ENCODE measurements at places on chromosomes 4 and X.

- no peak for DNase-seq
Observed at GRCh38 chrX:152993933-152994332, at the start of gene PNMA5. TSS of gene PNMA5 (minus strand) at chrX:152994116. CDS start at chrX:152991598, 2,518 bp downstream.

GRCh38 chrX:136192839-136193414, 45.6 kb downstream of the FHL1 start:
- no peak for DNase-seq

- no peak for DNase-seq
Observed at GRCh38 chr4:106773076-106773905, 262.8 kb downstream of the DKK2 start.

DNA sequence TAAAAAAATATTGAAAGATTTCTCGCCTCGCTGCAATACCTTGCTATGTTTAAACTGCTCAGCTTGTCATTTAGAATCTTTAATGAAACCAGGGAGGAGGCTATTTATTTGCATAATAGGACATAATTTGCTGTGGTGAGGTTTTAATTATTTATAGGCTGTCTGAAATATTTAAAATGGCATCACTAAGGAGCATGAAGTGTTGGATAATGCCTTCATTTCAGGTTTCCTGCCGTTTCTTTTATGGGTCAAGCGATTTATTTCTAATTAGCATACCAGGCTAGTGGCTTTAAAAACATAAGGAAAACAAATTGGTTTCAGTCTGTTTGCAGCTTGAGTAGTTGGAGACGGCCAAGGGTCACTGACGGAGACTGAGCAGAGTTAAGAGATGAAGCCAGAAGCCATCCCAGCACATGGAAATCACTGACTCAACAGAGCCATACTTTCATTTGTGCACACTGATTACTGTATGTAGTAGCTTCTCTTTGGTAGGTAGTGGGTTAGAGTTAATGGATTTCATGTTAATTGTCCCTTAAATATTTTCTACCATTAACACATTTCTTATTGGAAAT, 1962.4 kb upstream of the TENM3 start:
- DNase-seq: no peak

- no peak for DNase-seq
Observed at GRCh38 chrX:28979877-28980276, 392.6 kb downstream of the IL1RAPL1 start.

DNA sequence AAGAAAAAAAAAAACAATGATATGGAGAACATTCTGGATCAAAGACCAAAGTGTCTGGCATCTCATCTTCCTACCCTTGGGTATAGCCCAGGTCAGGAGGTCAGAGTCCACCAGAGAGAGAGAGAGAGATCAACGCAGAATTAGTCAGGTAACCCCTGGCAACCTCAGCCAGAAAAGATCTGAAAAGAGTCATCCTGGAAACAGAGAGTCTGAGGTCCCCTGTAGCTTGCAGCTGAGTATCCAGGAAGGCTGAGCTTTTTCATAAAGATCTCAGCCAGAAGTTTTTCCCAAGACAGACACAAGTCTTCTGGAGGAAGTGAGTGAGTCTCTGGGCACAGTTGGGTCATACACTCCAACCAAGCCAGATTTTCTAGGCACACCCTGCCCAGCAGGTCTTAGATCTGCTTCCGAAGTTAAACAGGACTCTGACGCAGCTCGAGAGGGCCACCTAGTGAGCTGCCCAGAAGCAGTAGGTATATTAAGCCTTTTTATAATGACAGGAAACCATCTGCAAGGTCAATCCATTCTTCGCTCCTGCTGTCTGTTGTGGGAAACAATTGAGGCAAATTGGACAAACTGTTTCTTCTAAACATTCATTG, 35.7 kb downstream of the ACE2 start:
- peak; percentile 86 for DNase-seq

- no peak for DNase-seq
Observed at GRCh38 chr4:6742989-6743388, 27.0 kb downstream of the BLOC1S4 start.

GRCh38 chr4:48653217-48654014, 126.7 kb downstream of the FRYL start:
- peak; percentile 66 for DNase-seq

- no peak for DNase-seq
Observed at GRCh38 chr4:69822198-69822597, 37.7 kb downstream of the SULT1E1 start.

- peak; percentile 75 for DNase-seq
Observed at GRCh38 chr4:6333301-6334202, 63.9 kb downstream of the WFS1 start.

GRCh38 chrX:155313766-155314165, 20.6 kb downstream of the CLIC2 start:
- DNase-seq: peak; percentile 70

DNA sequence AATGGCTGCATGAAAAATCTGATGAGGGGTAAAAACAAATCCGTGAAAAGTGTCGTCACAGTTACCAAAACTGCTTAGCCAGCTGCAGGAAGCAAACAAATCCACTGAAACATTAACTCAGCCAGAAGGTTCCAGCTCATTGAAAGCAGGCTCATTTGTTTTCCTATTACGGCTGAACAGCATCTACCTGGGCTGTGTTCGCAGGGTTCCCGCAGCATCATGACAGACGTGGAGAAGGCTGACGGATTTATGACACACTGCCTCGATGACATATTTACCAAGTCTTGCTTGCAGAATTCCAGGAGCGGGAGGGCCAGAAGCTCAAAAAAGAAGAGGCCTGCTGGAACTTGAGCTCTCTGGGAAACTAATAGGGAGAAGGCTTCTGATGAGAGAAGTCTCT, 781.1 kb downstream of the RAB28 start:
- no peak for DNase-seq

DNA sequence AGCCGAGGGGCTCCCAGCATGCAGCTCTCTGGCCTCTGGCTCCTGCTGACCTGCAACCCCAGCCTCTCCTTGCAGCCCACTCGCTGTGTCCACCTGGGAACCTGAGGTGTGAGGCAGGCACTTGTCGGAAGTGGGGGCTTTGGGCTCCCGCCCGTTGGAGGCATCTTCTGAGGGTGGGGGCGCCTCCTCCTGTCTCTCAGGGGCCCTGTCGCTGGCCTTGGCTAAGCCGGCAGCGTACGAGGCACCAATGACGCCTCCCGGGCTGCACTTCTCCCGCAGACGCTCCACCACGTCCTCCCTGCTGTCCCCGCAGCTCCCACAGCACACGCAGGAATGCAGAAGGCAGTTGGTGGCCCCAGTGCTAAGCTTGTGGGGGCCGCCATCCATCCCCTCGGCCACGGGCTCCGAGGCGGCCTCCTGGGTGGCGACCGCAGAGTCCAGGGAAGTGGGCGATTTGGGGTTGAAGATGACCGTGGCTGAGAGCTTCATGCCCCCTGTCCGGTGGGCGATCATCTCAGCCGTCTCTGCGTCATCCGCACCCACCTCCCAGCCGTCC, 42.5 kb upstream of the MXD4 start:
- DNase-seq: no peak

DNA sequence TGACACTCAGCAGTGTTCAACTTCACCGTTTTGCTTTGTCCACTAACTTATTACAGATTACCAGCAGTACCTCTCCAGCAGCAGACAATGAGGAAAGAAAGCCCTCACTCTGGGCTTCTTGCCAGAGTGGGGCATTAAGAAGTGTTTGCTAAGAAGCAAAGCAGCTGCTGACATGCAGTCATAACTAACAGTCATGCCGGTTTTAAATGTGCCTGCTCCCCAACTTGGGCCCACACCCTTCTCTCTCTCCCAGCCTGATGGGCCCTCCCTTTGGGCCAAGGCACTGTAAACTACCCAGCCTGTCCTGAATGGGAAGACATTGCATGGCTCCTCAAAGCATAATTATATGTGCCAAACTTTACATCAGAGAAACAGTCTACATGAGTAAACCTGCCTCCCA, 54.6 kb upstream of the HHIP start:
- DNase-seq: no peak

- DNase-seq: peak; percentile 78
Observed at GRCh38 chr4:108861334-108861733, 98.5 kb upstream of the ETNPPL start.

DNA sequence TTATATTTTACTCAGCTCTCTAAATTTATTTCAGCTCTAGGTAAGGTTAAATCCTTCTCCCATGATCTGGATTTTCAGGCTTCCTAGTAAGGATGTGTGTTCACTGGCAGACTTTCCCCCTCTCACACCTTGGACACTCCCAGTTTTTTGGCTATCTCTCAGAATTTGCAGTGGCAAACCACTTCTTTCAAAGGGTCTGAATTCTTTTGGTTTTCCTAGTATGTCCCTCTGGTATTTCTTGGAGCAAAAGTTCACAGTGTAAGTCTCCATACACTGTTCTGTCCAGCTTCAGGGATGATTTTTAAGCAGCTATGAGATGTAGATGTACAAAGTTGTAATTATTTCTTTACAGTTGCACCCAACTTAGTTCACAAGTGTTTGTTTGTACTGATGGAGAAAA, 653.8 kb upstream of the GALNT7 start:
- no peak for DNase-seq

GRCh38 chr4:85955620-85956292, 404.1 kb downstream of the MAPK10 start:
- no peak for DNase-seq

DNA sequence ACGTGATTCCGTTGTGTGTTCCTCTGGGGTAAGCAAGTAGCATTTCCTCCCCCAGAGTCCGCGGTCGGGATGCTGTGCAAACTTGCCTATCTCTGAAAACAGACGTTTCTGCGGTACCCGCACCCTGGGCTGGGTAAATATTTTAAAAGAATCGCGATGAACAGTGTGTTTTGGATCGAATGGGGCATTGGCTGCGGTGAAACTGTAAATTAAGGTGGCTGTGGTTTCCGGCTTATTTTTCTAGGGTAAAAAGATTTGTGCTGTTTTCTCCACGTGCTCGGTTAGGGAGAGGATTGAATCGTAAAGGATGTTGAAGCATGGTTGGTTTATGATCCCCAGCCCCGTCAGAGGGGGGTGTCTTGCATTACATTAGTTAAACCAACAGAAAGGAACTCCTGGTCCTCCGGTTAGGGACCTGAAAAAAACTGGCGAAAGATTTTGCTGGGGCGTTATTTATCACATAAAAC, 1.2 kb downstream of the HHIP start:
- peak; percentile 66 for DNase-seq

- no peak for DNase-seq
Observed at GRCh38 chrX:10656214-10656613, 35.8 kb upstream of the MID1 start.

- no peak for DNase-seq
Observed at GRCh38 chr4:151862766-151863165, 102.0 kb upstream of the GATB start.

DNA sequence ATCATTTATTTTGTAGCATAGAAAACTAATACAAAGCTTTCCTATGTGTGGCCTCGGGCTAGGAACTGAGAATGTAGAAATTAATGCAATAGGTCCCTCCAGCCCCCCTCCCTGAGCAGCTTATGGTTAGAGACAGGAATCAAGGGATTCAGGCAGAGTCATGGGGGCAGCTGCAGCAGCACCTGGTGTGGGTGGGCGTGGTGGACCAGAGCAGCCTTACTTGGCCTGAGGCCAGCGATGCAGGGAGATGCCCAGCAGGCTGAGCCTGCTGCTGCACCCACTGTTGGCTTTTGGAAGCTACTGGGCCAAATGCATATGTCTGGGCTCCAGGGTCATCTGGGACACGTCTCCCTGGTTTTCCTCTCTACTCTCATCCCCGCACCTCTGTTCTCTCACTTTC, 74.0 kb downstream of the STK32B start:
- DNase-seq: no peak

DNA sequence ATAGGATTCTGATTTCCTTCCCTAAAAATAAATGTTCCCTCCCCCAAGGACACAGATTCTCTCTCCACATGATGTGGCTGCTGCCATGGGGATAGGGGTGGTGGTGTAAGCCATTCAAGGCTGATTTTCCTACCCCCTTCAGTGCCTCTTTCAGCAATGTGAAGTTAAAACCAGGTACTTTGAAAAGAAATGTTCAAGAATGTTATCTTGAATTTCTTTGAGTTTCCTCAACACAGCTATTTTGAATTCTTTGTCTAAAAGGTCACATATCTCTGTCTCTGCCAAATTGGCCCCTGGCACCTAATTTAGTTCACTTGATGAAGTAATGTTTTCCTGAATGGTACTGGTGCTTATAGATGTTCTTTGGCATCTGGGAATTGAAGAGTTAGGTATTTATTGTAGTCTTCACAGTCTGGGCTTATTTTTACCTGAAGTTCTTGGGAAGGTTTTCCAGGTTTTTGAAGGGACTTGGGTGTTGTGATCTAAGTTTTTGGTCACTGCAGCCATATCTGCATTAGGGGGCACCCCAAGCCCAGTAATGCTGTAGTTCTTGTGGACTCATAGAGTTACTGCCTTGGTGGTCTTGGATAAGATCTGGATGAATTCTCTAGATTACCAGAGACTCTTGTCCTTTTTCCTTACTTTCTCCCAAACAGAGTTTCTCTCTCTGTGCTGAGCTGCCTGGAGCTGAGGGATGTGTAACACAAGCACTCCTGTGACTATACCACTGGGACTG, 7.6 kb upstream of the DIPK2B start:
- DNase-seq: no peak

DNA sequence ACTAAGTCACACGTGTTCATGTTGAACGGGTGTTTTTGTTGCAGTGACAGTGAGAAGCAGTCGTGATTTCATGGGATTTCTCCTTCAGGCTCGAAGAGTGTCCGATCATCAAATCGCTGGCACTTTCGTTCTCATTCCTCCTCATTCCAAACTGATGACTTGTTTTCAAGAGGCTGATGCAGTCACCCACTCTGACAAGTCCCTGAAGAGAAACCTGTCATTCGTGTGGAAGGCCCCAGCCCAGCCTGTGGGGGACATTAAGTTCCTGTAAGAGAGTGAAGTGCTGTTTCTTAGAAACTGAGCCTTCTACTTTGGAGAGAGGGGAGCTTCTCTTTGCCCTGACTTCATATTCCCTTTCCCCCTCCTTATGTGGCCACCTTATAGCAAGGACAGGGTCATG, 8.0 kb downstream of the REELD1 start:
- no peak for DNase-seq

GRCh38 chr4:147626903-147627302, 9.7 kb downstream of the TMEM184C start:
- peak; percentile 45 for DNase-seq

DNA sequence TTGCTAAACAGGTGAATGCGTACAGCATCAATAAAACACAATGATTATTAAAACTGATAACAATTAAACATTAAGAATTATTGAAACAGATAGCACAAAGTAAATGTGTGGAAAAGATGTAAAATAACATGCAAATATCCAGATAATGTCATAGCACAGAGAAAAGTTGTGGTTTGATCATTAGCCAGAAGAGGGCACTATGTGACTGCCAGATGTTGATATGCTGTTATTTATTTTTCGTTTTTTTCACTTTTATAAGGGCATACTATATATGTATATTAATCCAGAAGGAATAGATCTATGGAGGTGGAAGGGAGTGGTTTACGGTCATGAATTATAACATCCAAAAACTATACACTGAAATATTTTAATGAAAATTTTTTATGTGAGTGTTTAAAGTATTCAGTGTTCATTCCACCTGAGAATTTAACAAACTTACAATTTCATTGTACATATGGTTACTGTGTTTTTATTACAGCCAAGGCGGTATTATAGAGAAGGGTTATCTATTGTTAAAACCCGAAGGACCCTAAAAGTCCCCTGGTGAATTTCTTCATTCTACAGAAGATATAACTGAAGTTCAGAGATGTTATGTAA, 211.9 kb upstream of the UGT8 start:
- DNase-seq: no peak

GRCh38 chr4:1978741-1979476, 29.9 kb downstream of the NELFA start:
- DNase-seq: no peak

- no peak for DNase-seq
Observed at GRCh38 chrX:147626605-147627004, 285.1 kb upstream of the FMR1 start.

GRCh38 chr4:105182211-105182610, 35.5 kb downstream of the TET2 start:
- DNase-seq: no peak

Data from endodermal cell (in vitro differentiated cells).